Stimulated activated CD8-positive, alpha-beta memory T cell treated with anti-CD3 and anti-CD28 coated beads, Interleukin-2, amount 100 ng/mL, for 48 hours (primary cell): ENCODE measurements at places on chromosomes 3 and 15.

- no peak for DNase-seq
Measured at GRCh38 chr3:126356373-126357264, 589 bp downstream of the KLF15 start.

DNA sequence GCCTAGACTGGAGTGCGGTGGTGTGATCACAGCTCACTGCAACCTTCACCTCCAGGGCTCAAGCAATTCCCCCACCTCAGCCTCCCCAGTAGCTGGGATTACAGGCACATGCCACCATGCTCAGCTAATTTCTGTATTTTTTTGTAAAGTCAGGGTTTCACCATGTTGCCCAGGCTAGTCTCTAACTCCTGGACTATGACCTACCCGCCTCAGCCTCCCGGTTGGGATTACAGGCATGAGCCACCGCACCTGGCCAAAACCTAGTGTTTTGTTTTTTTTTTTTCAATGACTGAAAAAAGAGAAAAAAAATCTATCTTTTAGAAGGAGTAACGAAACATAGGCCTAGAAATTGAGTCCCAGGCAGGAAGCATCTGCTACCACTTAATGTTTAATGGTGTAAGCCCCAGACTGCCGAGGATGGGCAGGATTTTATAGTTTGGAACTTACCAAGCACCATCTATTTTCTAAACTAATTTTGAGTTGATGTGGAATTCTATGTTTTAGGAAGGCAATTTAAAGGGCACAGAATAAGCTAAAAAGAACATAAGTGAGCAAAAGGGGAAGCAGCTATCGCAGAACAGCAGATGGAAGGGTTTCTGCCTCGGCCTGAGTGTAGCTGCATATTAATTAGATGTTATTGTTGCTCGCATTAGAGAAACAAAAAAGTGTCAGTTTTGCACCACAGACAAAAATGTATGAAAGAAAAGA is 24.2 kb upstream of the CA12 start:
- DNase-seq, result no peak

DNA sequence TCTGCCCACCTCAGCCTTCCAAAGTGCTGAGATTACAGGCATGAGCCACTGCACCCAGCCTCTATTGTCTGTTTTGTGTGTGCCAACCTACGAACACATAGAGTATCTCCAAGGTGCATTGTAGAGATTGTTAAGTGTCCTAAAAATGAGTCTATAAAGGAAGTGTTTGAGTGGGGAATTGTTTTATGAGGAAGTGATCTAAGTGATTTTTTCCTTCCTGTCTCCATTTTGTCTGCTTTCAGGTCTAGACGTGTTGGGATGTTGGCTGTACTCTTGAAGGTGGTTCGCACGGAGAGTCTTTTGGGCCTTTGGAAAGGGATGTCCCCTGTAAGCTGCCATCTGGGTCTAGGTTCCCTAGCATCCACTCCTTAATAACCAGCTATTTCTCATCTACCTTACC is 7.0 kb downstream of the SLC25A38 start:
- DNase-seq, result no peak

GRCh38 chr15:93063262-93063671 is 25.7 kb downstream of the RGMA start:
- no peak for DNase-seq

- DNase-seq, result no peak
Measured at GRCh38 chr3:194296454-194297263, 54.5 kb downstream of the CPN2 start.

DNA sequence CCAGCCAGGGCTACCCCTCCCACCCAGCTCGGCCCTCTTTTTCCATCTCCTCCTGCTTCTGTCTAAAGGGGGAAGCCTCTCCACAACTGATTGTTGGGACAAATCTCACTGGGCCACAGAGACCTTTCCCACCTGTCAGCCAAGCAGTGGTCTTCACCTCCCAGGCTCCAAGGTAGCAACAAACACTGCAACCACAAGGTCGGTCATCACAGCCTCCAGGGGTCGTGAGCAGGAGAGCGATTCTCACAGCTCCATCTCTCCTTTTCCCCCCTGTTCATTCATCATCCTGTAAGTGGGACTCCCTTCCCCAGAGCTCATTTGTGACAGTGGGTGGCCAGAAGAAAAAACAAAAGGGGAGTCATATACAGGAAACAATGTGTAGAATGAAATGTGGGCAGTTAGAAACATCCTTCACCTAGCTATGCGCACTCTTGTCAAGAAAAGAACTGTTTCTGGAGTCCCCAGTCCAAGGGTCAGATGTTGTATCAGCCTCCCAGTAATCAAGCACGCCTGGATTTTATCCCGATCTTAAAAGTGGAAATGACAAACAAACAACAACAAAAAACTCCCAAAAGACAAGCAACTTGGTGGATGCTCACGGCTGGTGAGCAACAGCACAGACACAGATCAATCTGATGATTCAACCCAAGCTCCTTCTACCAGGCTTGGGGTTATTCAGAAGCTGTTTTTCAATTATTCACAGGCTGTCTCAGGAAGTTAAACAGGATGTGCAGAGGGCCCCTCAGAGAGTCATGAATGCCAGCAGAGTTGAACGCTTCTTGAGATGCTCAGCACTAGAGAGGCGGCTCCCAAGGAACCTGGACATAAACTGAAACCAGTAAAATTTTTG is 22.4 kb downstream of the LYZL4 start:
- DNase-seq, result no peak

GRCh38 chr3:106514431-106514830 is 645.6 kb upstream of the CBLB start:
- no peak for DNase-seq

- no peak for DNase-seq
Measured at GRCh38 chr15:64515196-64515595, 54.8 kb downstream of the ZNF609 start.

GRCh38 chr15:67146875-67147381 is 81.5 kb downstream of the SMAD3 start:
- no peak for DNase-seq

- DNase-seq, result no peak
Measured at GRCh38 chr15:88608607-88609181, 12.4 kb upstream of the AEN start.

DNA sequence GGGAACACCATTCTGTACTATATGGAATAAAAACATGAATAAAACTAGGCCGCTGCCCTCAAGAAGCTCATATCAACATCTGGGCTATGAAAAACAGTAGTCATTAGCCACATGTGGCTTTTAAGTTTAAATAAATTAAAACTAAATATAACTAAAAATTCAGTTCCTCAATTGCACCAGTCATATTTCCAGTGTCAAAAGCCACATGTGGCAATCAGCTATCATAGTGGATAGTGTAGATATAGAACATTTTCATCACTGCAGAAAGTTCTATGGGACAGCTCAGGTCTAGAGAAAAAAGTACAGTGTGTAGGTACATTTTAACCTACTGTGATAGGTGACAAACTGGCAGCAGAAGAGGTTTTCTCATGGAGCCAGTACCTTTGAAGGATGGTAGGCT is 261.4 kb downstream of the FOXP1 start:
- DNase-seq, result no peak

DNA sequence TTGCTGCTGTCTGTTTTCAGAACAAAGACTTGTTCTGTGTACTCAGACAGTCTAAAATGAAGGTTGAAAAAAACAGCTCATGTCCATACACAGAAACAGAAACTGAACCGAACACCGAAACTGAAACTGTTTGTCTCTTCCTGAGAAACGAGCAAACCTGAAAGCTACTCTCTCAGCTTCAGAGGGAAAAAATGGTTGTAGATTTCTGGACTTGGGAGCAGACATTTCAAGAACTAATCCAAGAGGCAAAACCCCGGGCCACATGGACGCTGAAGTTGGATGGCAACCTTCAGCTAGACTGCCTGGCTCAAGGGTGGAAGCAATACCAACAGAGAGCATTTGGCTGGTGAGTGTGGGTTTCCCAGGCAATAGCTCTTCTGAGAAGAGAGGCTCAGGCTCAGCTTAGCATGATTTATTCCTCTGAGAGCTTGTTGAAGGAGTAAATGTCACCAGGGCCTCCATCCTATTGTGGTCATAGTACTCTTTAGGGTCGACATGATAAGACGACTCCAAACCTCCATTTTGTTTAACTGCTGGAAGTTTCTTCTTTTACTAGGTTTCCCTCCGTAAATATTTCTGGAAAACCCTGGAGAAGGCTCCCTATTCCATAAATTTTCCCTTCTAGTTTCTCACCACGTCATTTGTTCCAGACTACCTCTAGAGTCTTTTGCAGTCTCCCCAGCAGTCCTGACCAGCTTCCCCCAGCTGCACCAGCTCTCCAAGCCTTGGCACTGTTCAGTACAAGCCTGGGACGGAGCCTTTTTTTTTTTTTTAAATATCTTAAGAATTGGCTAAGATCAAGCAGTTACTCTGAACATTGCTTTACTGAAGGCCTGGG is at the start of gene RTP4:
Gene RTP4, plus strand, starts transcription at position 135 of the 838 bp plus-strand sequence. Its CDS starts 57 bp downstream, at position 192.
- peak; percentile 2 for DNase-seq

GRCh38 chr3:59426821-59427565 is 377.2 kb upstream of the CFAP20DC start:
- no peak for DNase-seq

- DNase-seq, result no peak
Measured at GRCh38 chr3:44111482-44111881, 130.2 kb upstream of the TOPAZ1 start.

GRCh38 chr3:73614419-73614818 is 10.3 kb downstream of the PDZRN3 start:
- no peak for DNase-seq

DNA sequence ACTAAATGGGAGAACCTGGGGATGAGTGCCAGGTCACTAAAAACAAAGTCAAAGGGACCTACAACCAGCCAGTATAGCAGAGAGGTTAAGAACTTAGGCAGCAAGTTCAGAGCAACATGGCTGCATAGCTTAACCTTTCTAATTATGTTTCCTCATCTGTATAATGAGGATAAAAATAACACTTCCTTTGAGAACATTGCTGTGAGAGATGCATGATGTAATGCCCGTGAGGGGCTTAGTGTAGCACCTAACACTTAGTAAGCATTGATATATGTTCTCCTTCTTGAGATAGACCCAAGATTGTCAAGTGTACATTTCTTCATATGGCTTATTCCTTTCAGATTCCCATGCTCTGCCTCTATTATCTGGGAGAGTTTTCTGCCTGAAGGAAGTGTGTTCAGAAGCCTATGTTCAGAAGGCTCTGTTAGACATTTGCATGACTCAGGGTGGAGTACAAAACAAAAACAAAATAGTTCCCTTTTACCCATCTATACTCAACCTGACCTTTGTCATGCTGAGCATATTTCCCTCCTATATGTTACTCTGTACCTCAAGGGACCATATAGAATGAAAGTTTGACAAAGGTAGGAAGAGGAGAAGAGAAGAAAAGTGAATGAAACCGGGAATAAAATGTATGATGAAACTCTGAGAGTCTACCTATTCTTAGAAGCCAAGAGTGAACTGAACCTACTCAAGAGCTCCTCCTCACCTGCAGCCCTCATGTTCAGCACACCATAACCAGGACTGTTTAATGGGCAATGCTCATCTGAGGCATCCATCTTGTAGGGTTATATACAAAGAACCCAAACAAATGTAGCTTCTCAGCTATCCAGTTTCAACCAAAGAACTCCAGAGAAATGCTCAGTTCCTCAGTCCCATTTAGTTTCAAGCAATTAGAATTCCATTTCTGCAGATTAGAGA is 70.7 kb upstream of the KCNMB2 start:
- DNase-seq, result no peak

DNA sequence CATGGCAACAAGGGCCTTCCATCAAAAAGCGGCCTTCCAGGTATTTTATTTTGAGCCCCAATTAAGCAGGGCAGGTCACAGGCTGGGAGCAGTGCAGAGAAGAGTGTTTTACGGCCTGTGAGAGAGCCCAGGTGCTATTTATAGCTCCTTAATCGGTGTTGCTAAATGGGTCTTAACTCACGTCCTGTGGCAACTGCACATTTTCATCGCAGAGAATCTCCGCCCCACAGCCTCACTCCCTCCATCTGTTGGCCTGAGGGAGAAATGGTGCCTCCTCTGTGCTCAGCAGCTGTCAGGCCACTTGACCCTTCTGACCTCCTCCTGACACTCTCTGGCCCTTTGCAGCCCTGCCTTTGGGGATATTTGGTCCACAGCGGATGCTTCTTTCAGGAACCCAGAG is 58.6 kb downstream of the SPSB4 start:
- no peak for DNase-seq

DNA sequence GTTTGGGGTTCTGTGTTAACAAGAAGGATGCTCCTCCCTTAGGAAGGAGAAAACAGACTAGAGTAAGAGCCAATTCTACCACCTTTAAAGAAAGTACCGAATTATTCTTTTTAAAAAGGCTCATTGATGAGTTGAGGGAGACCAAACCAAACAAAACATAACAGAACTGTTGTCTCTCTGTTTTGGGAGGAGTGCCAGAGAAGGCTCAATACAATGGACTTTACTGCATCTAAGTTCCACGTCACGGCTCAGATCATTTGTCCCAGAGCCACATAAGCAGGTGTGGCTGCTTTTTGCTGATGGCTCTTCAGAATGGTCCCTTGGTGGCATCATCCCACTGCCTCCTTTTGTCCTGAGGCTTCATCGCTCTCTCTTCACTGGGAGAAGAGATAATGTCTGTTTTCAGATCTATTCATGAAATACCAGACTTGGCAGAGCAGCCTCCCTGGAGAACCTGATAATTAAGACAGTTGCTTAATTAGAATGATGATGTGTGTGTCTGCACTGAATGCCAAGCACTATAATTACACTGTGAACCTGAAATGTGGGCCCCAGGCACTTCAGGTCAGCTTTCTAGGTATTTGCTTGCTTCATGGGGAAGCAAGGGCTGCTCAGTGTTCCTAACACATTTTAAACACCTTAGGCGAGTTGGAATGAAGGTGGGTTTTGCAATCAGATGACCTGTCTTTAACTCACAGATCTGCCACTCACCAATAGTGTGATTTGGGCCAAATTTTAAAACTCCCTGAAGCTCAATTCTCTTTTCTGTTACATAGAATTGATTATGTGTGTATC is 335.2 kb upstream of the MCTP2 start:
- DNase-seq, result no peak

- no peak for DNase-seq
Measured at GRCh38 chr15:56820333-56820732, 87.0 kb upstream of the ZNF280D start.

- DNase-seq, result no peak
Measured at GRCh38 chr15:27993544-27993943, 105.6 kb downstream of the OCA2 start.

- no peak for DNase-seq
Measured at GRCh38 chr3:44400771-44401170, 62.2 kb downstream of the TCAIM start.

DNA sequence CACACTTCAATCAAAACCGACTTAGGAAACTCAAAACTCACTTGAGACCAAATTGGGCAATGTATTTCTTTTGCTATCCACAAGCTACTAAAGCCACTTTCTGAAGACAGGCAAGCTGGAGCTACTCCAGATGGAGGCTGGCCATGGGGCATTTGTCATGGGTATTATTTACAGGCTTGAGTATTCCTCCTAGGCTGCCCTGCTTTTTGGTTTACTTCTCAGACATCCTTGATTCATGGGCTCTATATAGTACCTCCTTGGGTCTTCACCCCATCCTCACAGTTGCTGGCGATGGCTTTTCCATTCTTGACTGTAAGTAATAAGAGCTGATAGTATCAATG is 18.6 kb upstream of the SYNM start:
- no peak for DNase-seq

DNA sequence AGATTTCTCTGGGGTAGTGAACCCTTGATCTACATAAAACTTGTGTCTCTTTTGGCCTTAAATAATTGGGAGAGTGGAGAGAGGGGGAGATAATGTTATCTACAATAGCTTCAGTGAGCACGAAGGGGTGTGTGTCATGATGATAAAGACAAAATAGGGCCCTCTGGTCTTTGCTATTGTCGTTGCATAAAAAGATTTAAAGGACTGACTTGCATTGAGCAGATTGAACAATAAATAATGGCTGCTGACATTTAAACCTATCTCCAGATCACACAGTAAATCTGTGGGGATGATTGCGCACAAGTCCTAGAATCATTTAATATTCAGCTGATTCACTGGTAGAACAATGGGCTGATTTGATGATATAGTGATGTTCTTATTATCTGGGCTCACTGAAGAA is 71.3 kb upstream of the GAP43 start:
- DNase-seq, result no peak
